Thymus (tissue), 14 donors: ENCODE measurements at places on chromosomes 16 and 17. TPM values are rescaled to one million over a fixed set of nuclear protein-coding genes. Genes with fewer than 3 reads are reported as not detected.

DNA sequence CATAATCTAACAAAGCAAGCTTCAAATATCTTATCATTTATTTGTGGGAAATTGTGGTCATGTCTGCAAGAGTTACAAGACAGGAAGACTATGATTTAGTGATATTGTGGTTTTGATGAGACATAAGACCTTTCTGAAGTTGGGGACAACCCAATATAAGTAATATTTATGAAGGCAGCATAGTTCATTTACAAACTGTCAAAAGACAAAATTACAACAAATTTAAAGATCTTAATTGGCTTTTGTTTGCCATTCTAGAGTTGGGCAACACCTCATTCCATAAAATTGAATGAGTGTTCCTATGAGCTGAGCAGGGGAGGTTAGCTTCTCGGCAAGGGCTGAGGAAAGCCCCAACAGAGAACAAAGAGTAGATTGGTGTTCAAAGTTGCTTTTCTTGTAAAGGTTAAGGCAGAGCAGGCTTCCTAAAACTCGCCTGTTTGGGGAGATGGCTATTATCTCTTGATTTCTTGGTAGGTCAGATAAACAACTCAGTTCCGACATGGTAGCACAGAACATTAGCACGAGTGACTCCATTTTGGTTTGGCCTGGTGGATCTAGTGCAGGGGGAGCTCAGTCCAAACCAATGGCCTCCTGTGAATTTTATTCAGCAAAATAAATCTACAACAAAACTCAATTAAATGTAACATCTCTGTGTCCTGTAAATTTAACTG lies 10.9 kb upstream of the MMD start:
- DNase-seq: no peak

The TAX1BP3 gene
- total RNA-seq: 115 TPM

The FAM171A2 gene
- 1.4 TPM for total RNA-seq

GRCh38 chr17:55734128-55734781 lies 11.6 kb upstream of the TMEM100 start:
- DNase-seq: no peak

The CX3CL1 gene
- total RNA-seq: 1.4 TPM

DNA sequence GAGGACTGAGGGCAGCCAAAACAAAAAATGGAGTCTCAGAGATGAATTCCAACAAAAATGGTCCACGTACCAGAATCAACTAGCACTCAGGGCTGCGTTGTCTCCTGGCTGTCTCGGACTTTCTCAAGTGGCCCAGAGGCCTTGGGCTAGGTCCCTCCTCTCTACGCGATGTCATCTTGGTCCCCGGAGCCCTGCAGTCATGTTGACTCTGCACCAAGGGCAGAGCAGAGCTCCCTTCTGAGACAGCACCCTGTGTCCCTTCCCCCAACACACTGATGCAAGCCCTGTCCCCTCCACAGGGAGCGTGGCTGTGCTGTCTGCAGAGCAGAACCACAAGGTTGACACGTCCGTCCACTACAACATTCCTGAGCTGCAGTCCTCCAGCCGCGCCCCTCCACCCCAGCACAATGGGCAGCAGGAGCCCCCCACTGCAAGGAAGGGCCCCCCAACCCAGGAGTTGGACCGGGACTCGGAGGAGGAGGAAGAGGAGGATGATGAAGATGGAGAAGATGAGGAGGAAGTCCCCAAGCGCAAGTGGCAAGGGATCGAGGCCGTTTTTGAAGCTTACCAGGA lies 20.8 kb downstream of the GINS2 start:
- no peak for DNase-seq

DNA sequence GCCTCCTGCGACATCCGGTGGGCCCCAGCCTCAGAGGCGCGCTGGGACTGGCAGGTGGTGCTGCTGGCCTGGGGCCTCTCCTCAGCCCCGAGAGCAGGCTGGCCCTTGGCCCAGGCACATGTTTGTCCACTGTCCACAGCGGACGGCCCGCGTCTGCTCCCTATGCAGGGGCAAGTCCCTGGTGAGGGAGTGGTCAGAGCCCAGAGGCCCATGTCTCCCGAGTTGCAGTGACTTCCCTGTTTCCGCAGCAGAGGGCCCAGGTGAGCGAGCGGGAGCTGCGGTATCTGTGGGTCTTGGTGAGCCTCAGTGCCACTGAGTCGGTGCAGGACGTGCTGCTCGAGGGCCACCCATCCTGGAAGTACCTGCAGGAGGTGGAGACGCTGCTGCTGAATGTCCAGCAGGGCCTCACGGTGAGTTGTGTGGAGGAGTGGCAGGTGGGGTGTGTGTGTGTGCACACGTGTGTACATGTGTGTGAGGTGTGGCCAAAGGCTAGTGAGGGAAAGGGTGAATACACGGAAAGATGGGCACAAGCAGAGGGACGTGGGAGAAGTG lies 10.4 kb downstream of the IL34 start:
- DNase-seq: no peak

DNA sequence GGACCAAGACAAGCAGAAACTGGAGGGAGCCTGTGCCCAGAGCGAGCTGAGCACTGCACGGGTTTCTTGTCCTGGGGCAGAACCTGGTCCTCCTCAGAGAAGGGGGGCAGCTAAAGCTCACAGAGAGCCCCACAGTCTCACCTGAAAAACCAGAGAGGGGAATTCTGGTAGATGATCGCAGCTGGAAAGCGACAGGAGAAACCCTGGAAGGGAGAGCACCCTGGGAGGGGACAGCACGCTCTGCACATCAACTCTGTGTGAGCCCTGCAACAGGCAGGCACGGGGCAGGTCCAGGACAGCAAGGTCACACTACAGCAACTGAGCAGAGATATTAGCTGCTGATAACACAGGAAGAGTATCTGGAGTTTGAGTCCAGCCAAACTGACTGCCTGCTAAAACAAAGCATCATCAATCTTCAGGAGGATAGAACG lies 18.2 kb downstream of the ZCCHC14 start:
- no peak for DNase-seq

DNA sequence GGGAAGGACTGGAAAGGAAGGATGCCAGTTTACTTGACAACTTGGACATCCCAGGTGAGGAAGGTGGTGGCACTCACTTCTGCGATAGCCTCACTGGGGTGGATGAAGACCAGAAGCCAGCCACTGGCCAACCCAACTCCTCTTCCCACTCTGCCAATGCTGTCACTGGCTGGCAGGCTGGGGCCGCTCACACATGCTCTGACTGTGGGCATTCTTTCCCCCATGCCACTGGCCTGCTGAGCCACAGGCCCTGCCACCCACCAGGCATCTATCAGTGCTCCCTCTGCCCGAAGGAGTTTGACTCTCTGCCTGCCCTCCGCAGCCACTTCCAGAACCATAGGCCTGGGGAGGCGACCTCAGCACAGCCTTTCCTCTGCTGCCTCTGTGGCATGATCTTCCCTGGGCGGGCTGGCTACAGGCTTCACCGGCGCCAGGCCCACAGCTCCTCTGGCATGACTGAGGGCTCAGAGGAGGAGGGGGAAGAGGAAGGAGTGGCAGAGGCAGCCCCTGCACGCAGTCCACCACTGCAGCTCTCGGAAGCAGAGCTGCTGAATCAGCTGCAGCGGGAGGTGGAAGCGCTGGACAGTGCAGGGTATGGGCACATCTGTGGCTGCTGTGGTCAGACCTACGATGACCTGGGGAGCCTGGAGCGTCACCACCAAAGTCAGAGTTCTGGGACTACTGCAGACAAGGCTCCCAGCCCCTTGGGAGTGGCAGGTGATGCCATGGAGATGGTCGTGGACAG lies 4.5 kb downstream of the ZNF646 start:
- DNase-seq: no peak

- no peak for DNase-seq
These were observed 178.3 kb downstream of the SOX9 start for GRCh38 chr17:72299100-72299499.

DNA sequence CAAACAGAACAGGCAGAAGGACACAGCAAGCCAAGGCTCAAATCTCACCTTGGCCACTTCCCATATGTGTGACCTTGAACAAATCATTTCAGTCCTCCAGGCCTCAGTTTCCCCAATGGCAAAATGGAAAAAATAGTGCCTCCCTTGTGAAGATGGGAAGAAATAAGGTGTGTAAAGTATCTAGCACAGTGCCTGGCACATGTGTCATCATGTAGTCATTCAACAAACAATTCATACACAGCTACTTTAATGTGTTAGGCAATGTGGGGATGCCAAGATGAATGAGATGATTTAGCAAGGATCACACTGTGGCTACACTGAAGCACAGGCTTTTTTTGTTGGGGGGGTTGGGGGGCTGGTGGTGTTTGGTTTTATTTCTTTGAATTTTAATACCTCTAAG lies 13.3 kb downstream of the SRCIN1 start:
- no peak for DNase-seq

The ITGAD gene
- 0.28 TPM for total RNA-seq

DNA sequence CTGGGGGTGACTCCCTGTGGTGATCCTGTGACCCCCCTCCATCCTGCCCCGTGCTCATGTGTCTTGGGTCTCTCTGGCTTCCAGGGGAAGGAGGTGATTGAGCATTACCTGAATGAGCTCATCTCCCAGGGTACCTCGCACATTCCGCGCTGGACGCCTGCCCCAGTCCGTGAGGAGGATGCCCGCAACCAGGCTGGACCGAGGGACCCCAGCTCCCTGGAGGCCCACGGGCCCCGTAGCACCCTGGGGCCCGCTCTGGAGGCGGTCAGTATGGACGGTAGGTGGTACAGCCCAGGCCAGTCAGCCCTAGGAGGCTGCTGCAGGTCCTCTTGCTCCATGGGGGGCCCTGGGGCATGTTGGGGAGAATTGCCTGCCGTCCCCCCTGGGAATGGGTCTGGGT lies 33.6 kb downstream of the SEC14L5 start:
- DNase-seq: no peak

The CALB2 gene
- 0.24 TPM for total RNA-seq

DNA sequence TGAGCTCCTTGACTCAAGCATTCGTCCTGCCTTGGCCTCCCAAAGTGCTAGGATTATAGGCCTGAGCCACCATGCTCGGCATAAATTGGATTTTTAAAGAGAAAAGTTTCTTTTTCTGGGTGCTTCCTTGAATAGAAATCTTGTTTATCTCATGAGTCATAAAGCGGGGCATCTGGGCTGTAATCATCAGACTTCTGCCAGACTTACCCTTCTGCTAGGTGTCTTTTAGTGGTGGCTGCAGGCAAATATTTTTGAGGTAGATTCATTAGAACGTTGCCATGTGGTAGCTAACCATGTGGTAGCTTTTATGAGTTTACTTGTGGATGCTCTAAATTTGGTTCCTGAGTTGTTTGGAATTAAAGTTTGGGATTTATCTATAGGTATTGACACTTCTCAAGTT lies 13.4 kb downstream of the PGS1 start:
- no peak for DNase-seq

GRCh38 chr17:77426676-77427386 lies 286.1 kb downstream of the SEC14L1 start:
- no peak for DNase-seq

DNA sequence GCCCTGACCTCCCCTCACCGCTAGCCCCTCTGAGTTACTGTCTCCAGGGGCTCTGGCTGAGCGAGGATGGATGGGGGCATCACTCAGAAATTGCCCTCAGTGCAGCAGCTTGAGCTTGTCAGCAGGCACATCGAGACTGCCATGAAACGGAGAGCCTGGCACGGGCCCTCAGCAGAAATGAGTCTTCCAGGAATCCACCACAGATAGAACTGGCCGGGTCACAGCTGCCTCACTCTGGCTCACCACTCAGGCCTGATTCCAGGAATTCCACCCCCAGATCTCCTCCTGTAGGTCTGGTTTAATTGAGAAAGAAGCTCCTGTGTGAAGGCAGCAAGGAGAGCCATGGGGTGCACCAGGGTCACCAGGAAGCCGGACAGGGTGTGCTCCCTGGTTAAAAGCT lies 85.5 kb downstream of the GSG1L start:
- DNase-seq: no peak

- no peak for DNase-seq
These were observed 78.2 kb downstream of the AMFR start for GRCh38 chr16:56347166-56347565.

- no peak for DNase-seq
These were observed 25.8 kb upstream of the C1QTNF8 start for GRCh38 chr16:1121601-1122397.

- DNase-seq: peak; percentile 72
These were observed 13.6 kb upstream of the EEF2K start for GRCh38 chr16:22192261-22193062.

GRCh38 chr17:30263552-30264333 lies 28.0 kb downstream of the BLMH start:
- DNase-seq: no peak

DNA sequence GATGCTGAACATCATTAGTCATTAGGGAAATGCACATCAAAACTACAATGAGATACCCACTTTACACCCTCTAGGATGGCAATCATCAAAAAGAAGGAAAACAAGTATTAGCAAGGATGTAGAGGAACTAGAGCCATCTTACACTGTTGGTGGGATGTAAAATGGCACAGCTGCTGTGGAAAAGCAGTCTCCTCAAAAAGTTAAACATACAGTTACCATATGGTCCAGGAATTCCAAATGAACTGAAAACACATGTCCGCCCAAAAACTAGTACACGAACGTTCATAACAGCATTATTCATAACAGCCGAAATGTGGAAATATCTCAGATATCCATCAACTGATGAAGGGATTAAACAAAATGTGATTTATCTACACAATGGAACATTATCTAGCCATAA lies 7.0 kb downstream of the FBF1 start:
- no peak for DNase-seq

GRCh38 chr17:69326377-69327059 lies 415 bp downstream of the ABCA5 start:
- peak; percentile 14 for DNase-seq

- no peak for DNase-seq
These were observed 1.3 kb upstream of the CCL4L2 start for GRCh38 chr17:36209575-36209974.

DNA sequence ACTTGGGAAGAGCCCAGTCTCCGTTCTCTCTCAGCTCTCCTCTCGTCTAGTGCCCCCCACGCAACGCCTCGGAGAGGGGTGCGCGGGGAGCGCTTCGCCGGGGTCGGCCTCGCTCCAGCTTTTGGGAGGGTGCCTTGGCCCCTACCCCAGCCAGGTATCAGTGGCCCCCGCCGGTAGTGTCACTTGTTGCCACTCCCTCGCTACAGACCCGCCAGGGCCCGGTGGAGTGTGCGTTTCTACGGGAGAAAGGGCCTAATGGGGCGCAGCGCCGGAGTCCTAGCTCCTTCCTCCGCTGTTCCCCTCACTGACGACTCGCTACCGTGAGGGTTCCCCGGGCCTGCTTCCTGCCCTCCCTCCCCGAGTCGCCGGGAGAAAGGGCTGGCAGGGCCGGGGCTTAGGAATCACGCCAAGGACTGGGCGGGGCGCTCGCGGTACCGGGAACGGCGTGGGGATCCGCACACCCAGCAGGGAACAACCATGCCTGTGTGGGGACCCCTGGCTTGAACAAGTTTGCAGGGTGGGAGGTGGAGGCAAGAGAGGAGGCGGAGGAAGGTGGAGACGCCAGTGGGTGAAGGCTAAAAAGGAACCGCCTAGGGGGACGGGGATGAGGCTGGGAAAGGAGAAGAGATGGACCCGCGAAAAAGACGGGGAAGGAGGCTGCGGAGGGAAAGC lies 997 bp upstream of the CDH11 start:
- no peak for DNase-seq

GRCh38 chr16:22190081-22190775 lies 15.8 kb upstream of the EEF2K start:
- no peak for DNase-seq

DNA sequence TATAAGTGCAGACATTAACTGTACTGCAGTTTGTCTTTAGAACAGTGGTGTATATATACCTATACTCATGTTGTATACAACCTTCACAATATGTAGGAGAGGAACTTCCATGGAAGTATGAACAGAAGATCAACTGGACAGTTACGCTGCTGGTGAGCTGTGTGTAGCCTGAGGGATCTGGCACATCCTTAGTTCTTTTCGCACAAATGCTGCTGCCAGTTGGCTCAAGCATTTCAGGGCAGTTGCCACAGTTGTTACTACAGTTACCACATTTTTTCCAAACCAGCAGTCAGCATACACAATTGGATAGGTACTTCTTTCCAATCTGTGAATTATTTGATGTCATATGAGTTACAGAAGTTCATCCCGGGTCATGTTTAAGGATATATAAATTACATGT lies 539.6 kb upstream of the HSBP1 start:
- no peak for DNase-seq
